ENCODE measurements at places on chromosomes 11 and 22.

DNA sequence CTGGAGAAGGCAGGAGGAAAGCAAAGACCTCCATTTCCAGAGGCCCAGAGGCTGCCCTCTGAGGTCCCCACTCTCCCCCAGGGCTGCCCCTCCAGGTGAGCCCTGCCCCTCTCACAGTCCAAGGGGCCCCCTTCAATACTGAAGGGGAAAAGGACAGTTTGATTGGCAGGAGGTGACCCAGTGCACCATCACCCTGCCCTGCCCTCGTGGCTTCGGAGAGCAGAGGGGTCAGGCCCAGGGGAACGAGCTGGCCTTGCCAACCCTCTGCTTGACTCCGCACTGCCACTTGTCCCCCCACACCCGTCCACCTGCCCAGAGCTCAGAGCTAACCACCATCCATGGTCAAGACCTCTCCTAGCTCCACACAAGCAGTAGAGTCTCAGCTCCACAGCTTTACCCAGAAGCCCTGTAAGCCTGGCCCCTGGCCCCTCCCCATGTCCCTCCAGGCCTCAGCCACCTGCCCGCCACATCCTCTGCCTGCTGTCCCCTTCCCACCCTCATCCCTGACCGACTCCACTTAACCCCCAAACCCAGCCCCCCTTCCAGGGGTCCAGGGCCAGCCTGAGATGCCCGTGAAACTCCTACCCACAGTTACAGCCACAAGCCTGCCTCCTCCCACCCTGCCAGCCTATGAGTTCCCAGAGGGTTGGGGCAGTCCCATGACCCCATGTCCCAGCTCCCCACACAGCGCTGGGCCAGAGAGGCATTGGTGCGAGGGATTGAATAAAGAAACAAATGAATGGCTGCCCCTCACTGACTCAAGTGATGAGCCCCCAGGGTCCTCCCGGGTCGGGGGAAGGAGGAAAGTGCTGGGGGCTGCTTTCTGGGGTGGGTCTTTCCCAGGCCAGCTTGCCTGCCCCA is 10.8 kb downstream of the SLC22A12 start:
- no peak for DNase-seq

GRCh38 chr11:79362821-79363220 is 78.0 kb downstream of the TENM4 start:
- DNase-seq, result no peak

DNA sequence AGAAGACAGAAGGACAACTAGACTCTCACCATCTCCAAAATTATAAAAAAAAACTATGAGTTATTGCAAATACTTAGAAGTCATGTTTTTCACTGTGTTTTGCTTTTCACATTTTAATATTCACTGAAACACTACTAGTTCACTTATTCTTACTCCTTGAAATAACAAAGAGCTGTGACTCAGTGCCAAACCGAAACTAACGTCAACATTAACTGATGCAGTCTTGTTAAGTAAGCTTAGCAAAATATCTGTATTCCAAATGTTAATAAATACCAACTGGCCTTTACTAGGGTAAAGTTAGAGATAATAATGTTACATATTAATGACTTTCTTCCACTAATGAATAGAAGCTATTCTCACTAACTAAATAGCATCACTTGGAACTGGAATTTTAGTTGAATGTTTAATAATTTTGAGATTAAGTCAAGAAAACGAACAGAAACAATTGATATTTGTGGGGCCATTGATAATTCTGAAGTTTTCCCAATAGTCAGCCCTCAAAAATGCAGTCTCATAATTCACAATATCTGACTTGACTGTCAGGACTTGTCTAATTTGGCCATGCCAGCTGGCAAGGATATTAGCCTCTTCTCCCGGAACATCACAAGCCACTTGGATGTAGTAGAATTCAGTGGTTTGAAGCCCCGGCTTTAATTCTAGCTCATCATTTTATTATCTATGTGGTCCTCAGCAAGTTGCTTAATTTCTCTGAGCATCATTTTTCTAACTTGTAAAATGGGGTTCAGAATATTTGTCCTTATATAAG is 230.1 kb upstream of the DDI1 start:
- DNase-seq, result peak; percentile 92

DNA sequence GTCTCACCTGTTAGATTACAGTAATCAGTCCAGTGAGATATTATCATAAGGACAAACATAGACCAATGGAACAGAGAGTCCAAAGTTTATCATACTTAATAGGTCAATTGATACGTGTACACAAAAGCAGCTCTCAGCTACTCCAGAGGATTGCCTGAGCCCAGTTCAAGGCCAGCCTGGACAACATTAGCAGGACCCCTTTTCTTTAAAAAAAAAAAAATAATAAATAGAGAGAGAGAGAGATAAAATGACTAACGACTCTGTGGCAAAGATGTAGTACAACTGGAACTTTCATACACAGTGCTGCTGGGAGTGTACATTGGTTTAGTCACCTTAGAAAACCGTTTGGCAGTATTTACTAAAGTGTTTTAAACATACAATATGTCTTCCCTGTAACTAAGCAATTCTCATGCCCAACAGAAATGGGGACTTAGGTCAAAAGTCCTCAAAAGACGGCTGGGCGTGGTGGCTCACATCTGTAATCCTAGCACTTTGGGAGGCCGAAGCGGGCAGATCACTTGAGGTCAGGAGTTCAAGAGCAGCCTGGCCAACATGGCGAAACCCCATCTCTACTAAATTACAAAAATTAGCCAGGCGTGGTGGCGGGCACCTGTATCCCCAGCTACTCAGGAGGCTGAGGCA is 10.6 kb downstream of the SNX32 start:
- DNase-seq, result no peak

DNA sequence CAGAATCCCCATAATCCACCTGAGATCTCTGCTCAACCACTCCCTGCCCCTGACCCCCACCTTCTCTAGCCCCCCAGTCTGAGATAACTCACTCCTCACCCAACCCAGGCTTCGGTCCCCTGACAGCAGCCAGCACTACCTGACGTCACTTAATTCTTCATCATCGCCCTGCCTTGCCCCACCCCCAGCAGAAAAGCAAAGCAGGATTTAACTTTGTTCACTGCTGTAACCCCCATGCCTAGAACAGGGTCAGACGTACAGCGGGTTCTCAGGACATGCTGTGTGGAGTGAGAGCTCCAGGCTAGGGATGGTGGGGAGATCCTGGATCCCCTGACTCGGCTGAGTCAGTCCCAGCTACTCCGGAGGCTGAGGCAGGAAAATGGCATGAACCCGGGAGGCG is 45.8 kb downstream of the ELFN2 start:
- no peak for DNase-seq

GRCh38 chr11:119937412-119937811 is 200.5 kb downstream of the TRIM29 start:
- no peak for DNase-seq

Measured in fibroblast of pulmonary artery (primary cell).